ENCODE measurements at places on chromosomes 4 and X.

GRCh38 chr4:7860600-7861163 lies 79.0 kb downstream of the AFAP1 start:
- no peak overlapping the region for H3K4me3 ChIP-seq
- no peaks in the 10 kb centered on the region for H3K27me3 ChIP-seq
- no peak overlapping the region for H3K27ac ChIP-seq
- no peaks in the 10 kb centered on the region for H3K36me3 ChIP-seq
- peaks cover 15% of the 10 kb centered on the region for H3K4me1 ChIP-seq

- H3K4me3 ChIP-seq = no peak overlapping the region
- H3K27ac ChIP-seq = no peak overlapping the region
- H3K27me3 ChIP-seq = no peaks in the 10 kb centered on the region
- DNase-seq = no peak
- no peaks in the 10 kb centered on the region for H3K36me3 ChIP-seq
- peaks cover 41% of the 10 kb centered on the region for H3K4me1 ChIP-seq
Measured at GRCh38 chrX:13691841-13692371, 3.0 kb downstream of the RAB9A start.

DNA sequence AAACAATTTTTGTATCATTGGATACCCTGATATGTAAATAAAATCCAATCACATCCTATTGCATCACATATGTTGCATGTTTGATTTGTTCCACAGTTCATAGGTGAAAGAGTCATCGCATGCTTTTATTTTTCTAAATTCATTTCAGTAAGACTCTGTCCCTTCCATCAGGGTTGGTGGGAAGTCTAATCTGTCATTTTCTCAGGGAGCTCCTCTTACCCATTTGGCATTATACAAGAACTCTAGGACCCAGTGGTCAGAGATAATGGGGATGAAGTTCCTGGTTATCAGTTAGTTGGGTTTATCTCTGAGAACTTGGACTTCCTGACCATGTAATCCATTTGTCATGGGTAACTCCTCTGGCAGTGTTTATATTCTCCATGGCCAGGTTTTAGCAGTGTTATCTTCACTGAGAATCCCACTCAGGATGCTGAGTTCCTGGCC lies 227.1 kb upstream of the JADE1 start:
- no peak overlapping the region for H3K27ac ChIP-seq
- H3K27me3 ChIP-seq = no peaks in the 10 kb centered on the region
- H3K36me3 ChIP-seq = no peaks in the 10 kb centered on the region
- no peak for DNase-seq
- peaks cover 6% of the 10 kb centered on the region for H3K4me1 ChIP-seq

GRCh38 chr4:73193155-73193554 lies 65.4 kb downstream of the ANKRD17 start:
- H3K4me1 ChIP-seq = peaks cover 13% of the 10 kb centered on the region
- H3K27ac ChIP-seq = no peak overlapping the region
- no peaks in the 10 kb centered on the region for H3K36me3 ChIP-seq
- no peak for DNase-seq

- H3K27ac ChIP-seq = no peak overlapping the region
- no peaks in the 10 kb centered on the region for H3K27me3 ChIP-seq
- no peak overlapping the region for H3K4me3 ChIP-seq
- peaks cover 32% of the 10 kb centered on the region for H3K4me1 ChIP-seq
- DNase-seq = no peak
Measured at GRCh38 chr4:113618205-113618604, 143.3 kb downstream of the CAMK2D start.

GRCh38 chrX:21723814-21724213 lies 34.1 kb downstream of the SMPX start:
- peaks cover 9% of the 10 kb centered on the region for H3K27me3 ChIP-seq
- H3K36me3 ChIP-seq = no peaks in the 10 kb centered on the region
- H3K4me3 ChIP-seq = no peak overlapping the region
- no peaks in the 10 kb centered on the region for H3K4me1 ChIP-seq
- no peak for DNase-seq
- H3K27ac ChIP-seq = no peak overlapping the region
